Fibroblast of pulmonary artery (primary cell): ENCODE measurements at places on chromosomes 4 and X.

DNA sequence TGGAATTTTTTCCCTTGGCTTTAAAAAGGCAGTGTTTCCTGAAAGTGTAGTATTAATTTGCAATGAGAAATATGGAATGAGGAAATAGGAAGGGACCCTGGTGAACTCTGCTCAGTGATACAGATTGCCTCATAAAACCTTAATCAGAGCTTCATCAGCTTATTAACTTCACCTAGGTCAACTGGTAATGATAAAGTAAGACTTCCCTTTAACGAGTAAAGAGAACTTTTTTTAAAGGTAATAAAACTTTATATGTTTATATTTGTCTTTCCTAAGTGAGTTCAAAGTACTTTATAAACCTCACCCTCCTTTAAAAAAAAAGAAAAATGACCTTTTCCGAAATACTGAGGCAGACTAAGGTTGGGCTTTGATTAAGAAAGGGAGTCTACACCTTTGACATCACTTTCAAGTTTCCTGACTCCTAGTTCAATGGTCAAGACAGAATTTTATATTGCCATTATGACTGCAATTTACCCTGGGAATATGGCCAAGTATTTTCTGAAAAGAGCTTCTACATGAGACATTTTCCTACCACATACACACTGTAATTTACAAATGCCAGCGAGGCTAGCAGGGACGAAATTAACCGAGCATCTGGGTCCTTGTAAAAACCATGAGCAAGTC is 706.3 kb upstream of the TENM3 start:
- no peak for DNase-seq

DNA sequence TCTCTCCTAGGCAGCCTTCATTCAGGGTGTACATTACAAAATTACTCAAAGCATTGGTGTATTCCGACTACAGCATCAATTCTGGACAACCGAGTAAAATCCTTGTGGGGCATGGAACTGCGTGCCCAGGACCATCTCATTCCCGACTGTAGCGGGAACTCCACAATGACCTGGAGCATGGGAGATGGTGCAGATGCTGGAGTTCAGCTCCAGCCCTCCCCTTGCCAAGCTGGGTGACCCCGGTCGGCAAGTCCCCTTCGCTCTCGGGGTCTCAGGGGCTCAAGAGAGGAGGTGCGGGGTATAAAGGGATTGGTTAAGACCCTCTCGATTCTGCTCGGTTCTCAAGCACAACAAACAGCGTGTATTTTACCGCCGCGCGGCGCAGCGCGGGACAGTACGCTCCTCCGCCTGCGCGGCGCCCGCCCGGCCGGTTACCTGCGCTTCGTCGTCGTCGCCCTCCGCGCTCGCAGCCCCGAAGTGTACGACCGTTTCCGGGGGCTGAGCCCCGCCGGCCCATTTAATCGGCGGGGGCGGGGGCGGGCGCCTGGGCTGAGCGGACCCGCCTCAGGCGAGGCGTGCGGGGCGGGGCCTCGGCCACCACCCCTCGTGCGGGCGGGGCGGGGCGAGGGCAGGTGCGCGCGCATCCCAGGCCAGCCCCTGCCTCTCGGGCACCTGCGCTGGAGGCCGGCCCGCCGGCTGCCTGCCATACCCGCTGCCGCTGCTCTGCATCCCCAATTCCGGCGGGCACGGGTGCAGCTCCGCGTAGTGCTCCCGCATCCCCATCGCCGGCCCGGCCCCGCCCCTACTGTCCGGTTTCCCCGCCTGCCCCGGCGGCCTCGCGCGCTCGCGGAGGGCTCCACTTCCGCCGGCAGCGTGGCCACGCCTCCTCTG is at the start of gene G6PD:
Gene G6PD, minus strand, starts transcription at position 493 of the 891 bp plus-strand sequence. CDS start 691 bp downstream, outside the sequence.
- DNase-seq: peak; percentile 62

DNA sequence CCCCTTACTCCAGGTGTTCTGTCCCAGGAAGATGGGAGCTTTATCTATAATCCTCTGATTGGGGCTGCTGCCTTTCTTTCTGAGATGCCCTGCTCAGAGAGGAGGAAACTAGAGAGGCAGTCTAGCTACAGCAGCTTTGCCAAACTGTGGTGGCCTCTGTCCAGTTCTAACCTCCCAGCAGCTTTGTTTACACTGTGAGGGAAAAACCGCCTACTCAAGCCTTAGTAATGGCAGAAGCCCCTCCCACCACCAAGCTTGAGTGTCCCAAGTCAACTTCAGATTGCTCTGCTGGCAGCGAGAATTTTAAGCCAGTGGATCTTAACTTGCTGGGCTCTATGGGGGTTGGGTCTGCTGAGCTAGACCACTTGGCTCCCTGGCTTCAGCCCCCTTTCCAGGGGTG is 394.9 kb upstream of the PABPC5 start:
- no peak for DNase-seq

DNA sequence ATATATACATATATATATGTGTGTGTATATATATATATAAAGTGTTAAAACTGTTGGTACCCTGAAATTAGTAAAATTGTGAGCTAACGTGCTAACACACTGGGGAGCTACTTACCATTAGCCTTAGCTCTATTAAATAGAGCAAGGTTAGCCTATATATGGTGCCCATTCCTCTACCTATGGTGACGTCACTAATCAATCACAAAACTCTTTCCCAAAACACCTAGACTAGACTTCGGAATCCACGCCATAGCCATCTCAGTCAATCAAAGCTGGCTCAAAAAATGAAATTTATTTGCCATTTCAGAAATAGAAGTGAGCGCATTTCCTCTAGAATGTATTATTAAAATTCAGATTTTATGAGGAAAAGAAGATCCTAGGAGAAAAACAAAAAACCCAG is 229.0 kb upstream of the TENM3 start:
- DNase-seq: no peak

- no peak for DNase-seq
Observed at GRCh38 chr4:185867770-185868169, 55.8 kb upstream of the SORBS2 start.

DNA sequence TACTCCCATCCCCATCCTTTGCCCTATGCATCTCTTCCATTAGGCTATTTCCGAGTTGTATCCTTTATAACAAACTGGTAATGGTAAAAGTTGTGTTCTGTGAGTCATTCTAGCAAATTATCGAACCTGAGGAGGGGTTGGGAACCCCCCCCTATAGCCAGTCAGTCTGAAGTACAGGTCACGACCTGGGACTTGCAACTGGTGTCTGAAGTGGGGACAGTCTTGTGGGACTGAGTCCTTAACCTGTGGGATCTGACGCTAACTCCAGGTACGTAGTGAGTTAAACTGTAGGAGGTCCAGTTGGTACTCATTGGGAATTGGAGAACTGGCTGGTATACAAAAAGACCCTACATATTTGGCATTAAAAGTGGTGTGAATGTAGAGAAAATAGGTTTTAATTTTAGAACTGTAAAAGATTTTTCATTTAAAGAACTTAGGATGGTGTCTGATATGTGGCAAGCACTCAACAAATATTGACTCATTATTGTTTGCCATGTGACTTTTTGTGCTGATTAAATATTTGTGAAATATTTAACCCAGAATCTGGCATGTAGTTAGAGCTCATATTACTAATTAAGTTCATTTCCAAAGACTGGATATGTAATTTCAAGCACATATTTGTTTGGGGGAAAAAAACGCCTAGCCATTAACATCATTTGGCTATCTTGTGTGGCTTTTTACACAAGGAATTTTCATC is 50.7 kb downstream of the CHST7 start:
- DNase-seq: no peak

DNA sequence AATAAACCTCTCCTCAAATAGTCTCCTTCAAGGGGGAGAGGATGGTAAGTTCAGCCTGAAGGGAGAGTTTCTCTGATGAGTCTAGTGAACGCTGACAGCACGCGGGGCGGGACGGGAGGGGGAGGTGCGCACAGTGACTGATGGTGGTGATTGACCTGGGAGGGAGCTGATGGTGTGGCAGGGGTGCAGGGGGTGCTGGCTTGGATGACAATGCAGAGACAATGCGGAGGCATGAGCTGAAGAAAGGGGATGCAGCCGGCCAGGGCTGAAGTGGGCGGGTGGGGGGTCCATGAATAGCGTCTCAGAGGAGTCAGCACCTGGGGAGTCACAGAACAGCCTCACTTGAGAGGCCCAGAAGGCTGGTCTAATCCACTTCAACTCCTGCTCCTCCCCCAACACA is 142.5 kb upstream of the PJA1 start:
- no peak for DNase-seq

GRCh38 chr4:123017636-123018395 is 95.4 kb upstream of the NUDT6 start:
- DNase-seq: peak; percentile 60

DNA sequence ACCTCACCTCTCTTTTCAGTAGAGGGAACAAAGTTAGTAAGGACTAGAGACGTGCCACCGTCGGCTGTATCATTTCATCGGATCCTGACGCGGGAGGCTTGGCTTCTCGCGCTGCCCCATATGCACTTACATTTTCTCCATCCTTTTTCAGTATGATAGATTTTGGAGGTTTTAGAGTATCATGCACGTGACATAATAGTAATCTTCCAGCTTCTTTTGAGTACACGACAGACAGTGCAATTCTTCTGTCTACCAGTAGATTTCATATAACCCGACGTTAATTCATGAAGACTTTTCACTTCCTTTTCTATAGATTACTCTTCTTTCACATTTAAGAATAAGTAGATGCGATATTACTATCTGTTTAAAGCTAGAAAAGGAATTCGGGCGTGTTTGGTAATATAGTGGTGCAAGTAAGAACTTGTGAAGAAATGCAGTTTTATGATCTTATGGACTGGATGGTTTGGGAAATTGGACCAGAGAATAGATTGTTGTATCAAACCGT is 1.0 kb downstream of the CDS1 start:
- no peak for DNase-seq

DNA sequence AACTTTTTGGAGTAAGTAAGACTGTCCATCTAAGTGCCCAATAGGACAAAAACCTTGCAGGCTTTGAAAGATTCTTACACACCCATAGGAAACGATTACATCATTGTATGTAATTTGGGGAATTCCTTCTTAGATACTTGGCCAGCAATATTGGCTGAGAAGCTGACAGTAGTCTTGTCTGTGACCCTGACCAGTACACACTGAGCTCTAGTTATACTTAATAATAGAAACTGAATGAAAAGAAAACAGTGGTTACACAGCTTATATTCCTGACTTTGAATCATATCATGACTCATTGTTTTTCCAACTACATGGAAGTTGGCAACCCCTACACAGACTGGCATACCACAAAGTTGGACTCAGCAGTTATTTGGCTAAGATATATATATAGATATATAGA is 7.1 kb upstream of the TLR2 start:
- DNase-seq: peak; percentile 87

DNA sequence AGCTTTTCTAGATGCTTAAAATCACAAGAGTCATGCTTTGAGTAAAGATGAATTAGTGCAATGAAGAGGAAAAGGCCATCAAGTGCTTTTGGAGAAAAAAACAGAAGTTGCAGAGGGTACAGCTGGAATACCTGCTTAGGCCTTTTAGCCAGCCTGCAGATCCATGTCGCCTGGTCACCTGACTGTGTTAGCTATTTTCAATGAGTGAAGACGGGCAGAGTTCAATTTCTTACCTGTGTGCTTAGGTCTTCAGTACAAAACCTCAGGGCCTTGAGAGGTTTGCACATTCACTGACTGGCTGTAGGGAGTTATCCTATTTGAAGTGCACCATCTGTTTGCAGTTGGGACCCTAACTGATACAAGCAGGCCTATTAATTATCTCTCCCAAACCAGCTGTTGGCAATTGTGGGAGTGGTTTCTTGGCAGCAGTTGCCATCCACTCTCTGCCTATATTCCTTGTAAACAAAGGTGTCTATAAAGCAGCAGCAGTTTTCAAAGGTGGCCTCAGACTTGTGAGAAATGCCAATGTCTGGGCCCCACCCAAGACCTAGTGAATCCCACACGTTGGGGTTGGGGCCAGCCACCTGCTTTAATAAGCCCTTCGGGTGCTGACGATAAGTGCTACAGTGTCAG is 16.3 kb upstream of the FAT1 start:
- no peak for DNase-seq

DNA sequence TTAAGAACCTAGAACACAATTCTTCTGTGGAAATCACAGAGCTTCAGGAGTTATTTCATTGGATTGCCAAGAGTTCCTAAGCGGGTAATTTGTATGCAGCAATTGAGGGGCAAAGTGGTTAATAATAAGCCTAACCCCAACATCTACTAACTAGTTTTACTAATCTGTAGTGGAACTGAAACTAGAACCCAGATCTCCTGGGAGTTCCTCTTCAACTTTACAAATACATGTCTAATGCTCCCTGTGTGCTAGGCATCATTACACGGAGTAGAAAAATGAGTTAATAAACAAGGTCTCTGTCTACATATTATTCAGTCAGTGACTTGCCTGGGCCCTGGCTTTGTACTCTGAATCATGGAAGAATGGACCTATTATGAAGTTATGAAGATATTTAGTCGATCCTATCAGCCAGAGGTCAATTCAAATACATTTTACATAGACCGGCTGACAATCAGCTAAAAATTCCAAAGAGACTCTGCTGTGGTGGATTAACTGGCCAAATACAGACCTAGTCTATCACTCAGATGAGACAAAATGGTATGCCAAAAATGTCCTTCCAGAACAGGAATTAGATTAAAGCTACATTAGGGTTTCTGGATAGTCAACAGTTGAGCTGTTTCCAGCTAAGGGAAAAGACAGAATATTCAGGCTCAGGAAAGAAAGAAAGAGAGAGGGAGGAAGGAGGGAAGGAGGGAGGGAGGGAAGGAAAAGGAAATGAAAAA is 326.0 kb downstream of the FBXW7 start:
- no peak for DNase-seq

DNA sequence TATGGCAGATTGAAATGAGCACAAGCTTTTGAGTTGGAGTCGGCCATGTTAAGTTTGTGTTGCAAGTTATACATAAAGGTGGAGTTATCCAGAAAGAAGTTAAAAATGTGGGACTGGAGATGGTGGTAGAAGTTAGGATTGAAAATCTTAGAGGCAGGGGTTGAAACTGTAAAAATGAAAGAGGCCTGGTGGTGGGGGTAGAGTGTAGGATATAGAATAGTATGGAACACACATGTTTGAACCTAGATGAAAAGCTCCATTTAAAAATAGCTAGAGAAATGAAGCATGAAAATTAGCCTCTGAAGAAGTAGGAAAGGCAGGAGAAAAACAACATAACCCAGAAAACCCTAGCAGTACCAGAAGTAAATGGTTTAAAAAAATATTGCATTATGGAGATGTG is 131.8 kb upstream of the ENPEP start:
- peak; percentile 11 for DNase-seq

DNA sequence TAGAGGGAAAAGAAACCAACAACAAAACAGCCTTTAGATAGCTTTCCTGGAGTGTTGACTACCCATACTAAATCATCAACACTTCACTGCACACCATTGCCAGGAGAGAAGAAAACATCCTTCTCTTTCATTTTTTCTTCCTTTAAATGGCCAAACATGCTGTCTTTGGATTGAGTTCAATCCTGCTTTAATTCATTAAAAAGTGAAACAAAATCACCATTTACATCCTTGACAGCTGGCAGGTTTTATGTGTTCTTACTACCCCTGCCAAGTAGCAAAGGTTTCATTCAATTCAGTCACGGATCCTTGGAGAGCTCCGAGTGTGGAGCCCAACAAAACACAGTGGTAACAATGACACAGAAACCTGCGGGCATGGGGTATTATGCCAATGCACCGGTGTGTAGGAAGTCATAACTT is 568.3 kb downstream of the ANKRD50 start:
- no peak for DNase-seq

- DNase-seq: no peak
Observed at GRCh38 chr4:107950746-107951540, 19.6 kb downstream of the CYP2U1 start.
